Effector CD4-positive, alpha-beta T cell (primary cell): ENCODE measurements at places on chromosomes 7 and 10.
A peak's percentile ranks its signal among the peaks of the same experiment; 100 is the strongest.

DNA sequence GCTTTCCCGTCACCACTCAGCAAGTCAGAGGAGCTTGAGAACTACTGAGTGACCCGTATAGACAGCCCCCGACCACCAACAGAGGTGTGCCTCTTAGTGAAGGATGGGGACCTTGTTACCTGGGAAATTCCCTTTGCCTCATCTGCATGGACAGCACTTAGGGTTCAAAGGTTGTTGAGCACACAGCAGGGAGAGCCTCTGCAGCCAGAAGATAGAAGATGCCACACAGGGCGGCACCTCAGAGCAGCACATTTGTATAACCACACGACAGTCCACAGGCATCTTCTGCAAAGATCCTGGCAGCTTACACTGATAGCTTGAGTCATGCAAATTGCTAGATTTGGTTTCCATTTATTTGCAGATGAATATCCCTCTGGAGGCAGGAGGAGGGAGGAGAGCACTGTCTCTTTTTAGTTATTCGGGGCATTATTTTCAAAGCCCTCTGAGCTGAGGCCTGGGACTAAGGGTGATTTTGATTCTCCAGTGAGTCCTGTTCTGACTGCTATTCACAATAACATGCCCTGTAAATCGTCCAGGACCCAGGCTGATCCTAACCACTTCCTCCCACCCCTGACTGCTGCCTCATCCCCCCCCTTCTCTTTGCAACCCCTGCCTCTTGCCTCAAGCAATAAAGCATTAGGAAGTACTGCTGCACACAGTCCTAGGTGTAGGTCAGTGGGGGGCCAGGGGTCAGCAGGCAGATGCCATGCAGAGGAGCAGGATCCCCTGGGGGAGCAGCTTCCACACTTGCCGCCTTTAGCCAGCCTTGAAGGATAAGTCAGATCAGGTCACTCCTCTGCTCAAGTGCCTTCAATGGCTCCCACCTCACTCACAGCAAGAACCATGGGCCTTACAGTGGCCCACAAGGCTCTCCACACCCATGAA lies 24.6 kb upstream of the INMT start:
- DNase-seq: peak; percentile 41

DNA sequence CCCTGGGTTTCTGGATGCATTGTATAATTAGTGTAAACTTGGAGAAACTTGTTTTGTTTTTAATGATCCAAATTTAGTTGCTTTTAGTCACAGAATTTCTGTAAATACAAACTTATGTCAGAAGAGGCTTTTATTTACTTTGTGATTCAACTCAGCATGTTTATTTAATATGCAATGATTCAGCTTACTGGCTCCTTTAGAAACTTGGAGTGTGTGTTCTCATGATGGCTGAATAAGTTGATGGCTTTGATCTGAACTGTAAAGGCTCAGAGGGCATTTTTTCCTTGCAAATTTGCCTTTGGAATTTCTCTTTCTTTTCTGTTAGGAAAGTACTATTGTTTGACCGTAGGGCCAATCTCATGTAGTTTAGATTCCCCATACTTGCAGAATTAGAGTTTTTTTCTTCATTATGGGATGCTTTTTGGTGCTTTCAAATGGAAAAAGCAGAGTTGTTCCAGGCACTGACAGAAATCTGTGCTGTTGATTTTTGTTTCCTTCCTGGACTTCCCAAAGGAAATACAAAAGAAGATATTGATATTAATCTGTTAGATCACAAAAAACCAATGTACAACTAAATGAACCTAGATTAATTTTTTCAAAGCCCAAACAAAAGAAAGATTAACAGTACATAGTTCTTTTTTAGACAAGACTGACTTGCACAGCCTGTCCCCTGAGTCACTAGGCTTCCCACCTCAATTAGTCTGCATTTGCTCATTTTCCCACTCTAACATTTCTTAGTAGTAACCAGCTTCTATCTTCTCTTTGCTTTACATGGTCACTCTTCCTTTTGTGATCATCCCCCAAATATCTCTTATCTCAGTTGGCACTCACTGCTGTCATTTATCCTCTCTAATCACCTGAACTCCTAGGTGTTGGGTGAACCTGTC lies 96.8 kb upstream of the AGR3 start:
- DNase-seq: no peak

DNA sequence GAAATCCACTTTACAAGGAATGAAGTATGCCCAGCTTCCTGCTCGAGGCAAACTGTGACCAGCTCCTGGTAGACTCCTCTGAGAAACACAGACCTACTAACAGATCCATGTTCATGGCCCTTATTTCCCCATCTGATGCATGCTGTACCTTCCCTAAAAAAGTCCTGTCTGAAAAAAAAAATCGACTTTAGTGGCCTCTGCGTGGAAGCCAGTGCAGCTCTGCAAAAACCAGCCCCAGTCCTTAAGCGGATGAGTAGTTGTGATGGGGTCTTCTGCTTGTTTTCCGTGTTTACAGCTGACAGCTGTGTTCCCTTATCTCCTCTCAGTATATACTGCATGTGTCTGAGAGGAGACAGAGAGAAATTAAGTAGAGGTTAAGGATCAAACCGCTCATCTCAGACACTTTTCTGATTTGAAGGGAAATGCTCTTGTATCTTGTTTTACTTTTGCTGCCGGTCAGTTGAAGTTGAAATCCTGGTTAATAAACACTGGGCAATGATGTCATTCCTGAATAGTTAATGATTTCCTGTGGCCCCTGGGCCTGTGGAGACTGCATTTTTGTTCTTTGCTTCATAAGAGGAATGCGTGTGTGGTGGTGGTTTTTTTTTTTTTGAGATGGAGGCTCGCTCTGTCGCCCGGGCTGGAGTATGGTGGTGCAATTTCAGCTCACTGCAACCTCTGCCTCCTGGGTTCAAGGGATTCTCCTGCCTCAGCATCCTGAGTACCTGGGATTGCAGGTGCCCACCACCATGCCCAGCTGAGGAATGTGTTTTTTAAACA lies 67.6 kb downstream of the DOCK1 start:
- no peak for DNase-seq

- no peak for DNase-seq
These were observed 337.6 kb downstream of the CCSER2 start for GRCh38 chr10:84665883-84666463.

DNA sequence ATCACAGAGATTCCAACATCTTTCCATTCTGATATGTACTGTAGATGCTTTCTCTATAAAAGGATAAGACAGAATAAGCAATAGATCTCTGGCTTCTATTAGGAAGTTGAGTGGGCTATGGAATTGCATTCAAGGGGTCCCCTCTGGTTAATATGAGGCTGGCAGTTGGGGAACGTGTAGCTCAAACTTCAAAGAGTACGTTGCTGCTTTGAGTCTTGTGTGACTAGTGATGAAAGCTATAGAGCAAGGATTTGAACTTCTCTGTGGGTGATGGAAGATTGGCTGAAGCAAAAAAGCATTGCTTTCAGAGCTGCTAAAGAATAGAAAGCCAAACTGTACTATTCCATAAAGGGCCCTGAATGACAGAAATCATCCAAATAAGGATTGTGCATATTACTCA lies 6.4 kb downstream of the WEE2 start:
- DNase-seq: no peak

DNA sequence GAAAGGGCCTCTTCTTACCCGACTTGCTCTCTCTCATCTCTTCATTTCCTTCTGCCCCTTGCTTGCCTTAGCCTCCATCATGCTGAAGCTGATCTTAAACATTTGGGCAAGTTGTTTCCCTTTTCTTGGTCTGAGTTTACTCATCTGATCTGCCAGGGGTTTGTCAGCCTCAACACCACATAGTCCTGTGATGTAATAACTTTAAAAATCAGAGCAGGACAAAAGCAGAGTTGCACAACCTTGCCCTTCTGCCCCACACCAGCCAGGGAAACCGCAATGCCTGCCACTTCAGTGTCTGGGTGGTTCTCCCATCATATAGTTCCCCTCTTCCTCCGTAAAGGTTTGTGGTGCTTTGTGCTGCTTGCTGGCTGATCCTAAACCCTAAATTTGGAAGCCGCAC lies 9.9 kb upstream of the LIPM start:
- DNase-seq: no peak

GRCh38 chr7:55194522-55194921 lies 170.6 kb upstream of the LANCL2 start:
- no peak for DNase-seq
